ENCODE measurements at places on chromosomes 3 and 15.

- DNase-seq: no peak
- H3K27ac ChIP-seq: no peak overlapping the region
- H3K36me3 ChIP-seq: peaks cover 2% of the 10 kb centered on the region
- peak overlapping the region; percentile 90 for H3K4me3 ChIP-seq
These were observed 1.9 kb downstream of the CBLB start for GRCh38 chr3:105866656-105867653.

DNA sequence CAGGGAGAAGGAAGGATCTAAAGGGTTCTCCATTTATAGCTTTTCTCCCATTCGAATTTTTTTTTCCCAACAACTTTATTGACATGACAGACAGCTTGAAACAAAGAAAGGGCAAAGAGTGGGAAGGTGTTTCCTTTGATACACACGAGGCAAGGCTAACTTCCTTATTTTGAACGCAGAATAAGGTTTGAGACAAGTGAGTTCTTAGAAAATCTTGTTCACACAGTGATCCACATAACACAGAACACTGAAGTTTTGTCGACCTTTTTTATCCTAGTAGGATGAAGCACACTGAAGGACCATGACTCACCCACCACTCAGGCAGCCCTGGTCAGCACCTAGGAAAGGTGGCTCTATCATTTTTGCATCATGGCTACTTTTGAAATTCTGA is 425.8 kb upstream of the MDFIC2 start:
- H3K27ac ChIP-seq: no peak overlapping the region
- no peaks in the 10 kb centered on the region for H3K4me1 ChIP-seq
- H3K4me3 ChIP-seq: no peak overlapping the region
- H3K27me3 ChIP-seq: no peaks in the 10 kb centered on the region
- no peaks in the 10 kb centered on the region for H3K36me3 ChIP-seq
- DNase-seq: no peak

- no peaks in the 10 kb centered on the region for H3K27me3 ChIP-seq
- no peak for DNase-seq
- H3K4me3 ChIP-seq: no peak overlapping the region
- H3K4me1 ChIP-seq: peaks cover 4% of the 10 kb centered on the region
These were observed 13.4 kb downstream of the SEMA7A start for GRCh38 chr15:74420193-74420905.

DNA sequence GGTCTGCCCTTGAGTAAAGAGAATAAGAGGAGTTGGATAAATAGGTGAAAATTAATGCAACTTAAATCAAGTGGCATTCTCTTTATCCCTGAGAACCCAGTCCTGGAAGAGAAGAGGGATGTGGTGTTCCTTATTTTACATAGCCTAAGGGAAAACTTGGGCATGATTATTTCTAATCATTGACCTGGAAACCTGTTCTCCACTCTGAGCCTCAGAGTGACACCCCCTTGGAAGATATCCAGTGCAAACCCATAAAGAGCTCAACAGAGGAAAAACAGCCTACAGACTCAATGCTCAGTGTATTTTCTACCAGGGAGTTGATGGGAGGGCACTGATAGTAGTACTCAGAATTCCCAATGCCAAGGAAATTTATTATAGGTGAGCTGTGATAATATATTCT is 22.0 kb downstream of the SLC15A2 start:
- H3K36me3 ChIP-seq: peaks cover 27% of the 10 kb centered on the region
- H3K27ac ChIP-seq: no peak overlapping the region
- no peak overlapping the region for H3K4me3 ChIP-seq
- no peaks in the 10 kb centered on the region for H3K27me3 ChIP-seq
- DNase-seq: no peak
- peaks cover 20% of the 10 kb centered on the region for H3K4me1 ChIP-seq

- H3K4me1 ChIP-seq: peaks cover 23% of the 10 kb centered on the region
- no peaks in the 10 kb centered on the region for H3K27me3 ChIP-seq
- H3K36me3 ChIP-seq: peaks cover 38% of the 10 kb centered on the region
- no peak overlapping the region for H3K4me3 ChIP-seq
- no peak for DNase-seq
These were observed 8.0 kb upstream of the SACM1L start for GRCh38 chr3:45681221-45681620.
